Calu3 (cell line): ENCODE measurements at places on chromosomes 16 and 17.

DNA sequence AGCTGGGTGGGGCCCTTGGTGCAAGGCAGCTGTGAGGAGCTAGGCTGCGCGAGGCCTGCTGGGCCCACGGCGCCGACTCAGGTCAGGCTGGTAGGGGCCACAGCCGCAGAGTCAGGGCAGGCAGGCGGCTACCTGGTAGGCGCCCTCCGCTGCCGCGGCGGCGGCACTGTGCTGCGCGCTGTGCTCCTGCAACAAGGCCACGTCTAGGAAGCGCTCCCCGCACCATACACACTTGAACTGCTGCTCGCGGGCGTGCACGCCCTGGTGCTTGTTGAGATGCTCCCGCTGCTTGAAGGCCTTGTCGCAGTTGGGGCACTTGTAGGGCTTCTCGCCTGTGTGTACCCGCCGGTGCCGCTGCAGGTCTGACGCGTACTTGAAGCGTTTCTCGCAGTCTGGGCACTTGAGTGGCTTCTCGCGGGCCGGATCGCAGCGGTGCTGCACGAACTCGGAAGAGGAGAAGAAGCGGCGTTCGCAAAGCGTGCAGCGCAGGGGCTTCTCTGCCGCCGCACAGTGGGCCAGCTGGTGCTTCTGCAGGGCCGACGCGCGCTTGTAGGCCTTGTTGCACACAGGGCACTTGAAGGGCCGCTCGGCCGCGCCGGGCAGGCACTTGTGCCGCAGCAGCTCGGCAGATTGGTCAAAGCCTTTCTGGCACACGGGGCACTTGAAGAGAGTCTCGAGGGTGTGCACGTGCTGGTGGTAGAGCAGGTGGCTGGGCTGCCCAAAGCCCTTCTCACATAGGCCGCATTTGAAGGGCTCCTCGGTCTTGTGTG is 3.9 kb downstream of the ZNF319 start:
- no peak for DNase-seq

DNA sequence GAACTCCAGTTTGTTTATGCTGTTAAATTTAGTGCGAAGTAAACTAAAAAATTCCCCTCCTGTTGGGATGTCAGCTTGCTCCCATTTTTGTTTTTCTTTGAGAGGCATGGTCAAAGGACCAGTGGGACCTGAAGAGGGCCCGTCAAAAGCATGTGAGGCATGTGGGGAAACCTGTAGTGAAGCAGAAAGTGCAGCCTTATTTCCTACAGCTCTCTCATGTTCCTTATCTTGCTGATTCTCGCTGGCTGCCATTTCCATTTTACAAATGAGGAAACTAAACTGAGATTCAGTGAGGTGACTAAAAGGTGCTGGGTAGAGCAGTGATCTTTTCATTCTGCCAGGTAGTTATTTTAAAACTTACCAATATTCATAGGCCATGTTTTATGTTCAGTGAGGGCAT is 27.1 kb downstream of the EPN2 start:
- DNase-seq: no peak

- no peak for DNase-seq
Measured at GRCh38 chr16:62872339-62872738, 836.1 kb upstream of the CDH8 start.

- peak; percentile 73 for DNase-seq
Measured at GRCh38 chr17:75996665-75997590, 3.7 kb upstream of the CDK3 start.

DNA sequence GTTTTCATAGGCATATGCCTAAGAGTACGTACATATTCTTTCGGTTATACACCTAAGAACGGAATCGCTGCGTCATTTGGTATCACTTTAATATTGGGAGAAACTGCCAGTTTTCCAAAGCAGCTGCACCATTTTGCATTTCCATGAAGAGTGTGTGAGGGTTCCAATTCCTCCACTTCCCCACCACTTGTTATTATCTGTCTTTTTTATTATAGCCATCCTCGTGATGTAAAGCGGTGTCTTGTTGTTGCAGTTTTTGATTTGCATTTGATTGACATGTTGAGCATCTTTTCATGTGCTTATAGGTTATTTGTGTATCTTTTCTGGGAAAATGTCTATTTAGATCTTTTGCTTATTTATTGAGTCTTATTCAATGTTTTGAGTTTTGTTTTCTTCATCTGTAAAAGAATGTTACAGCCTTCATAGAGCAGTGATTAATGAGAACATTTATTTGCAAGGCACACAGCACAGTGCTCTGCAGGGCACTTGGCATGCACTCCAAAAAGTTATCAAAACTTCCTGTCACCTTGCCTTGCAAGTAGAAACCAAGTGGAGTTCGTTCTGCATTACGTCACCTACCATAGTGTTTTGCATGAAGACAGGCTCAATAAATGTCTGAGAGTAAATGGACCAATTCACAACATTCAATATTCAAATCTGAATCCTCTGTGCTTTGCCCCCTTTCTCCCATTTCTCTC is 26.6 kb upstream of the ST6GALNAC1 start:
- no peak for DNase-seq

GRCh38 chr16:67176662-67177061 is 6.3 kb downstream of the NOL3 start:
- DNase-seq: no peak

DNA sequence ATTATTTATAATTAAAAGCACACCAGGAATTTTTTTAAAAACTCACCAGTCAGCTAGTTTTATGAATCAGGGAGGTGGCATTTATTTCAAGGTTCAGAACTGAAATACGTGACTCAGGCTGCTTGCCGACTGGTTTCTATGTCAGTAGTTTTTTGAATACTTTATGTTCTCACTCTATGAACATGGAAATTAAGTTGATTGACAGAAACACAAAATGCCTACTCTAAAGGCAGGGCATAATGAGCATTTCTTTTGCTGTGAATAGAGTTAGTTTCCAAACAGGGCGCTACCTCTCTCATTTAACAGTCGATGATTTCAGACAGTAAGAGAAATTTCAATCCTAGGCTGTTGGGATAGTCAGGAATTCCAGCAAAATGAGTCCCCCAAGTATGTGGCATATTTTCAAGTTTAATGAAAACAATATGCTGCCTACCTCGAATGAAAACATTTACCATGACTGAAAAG is 6.7 kb downstream of the HS3ST3B1 start:
- DNase-seq: no peak

DNA sequence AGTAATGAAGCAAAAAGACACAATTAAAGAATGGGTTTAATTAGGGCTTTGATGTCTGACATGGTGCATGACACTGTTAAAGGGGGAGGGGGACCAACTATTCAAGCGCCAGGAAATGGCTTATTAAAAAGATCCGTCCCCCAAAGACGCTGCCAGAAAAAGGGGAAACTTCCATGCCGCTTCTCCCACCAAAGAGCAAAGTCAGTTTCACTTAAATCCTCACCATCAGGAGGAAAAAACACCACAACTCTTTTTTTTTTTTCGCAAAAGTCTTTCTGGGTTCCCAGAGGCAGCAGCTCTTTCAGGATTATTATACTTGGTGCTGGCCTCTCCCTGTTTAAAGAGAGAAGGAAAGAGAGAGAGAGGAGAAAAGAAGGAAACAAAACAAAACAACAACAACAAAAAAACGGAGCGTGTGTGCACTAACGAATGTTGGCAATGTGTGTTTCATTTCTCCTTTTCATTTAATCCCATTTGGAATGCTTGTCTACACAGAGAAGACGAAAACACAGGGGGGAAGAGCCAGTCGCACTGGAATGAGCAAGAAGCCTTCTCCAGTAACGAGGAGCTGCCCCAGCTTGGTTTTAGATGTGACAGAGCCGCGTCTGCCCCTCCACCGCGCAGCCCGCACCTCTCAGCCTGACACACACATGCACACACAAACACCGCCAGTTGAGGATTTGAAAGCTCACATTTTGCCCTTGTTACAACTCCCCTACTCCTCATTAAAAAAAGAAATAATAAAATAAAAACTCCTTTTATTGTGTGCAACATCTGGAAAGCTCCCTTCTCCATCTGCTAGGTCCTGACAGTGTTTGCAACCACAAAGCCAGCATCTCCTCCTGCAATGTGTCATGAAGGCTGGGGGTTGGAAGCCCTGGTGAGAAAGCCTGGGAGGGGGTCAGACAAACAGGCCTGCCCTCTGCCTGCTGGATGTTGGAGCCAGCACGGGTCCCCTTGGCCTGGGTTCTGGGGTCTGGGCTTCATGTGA is 32.7 kb upstream of the AXIN2 start:
- no peak for DNase-seq

GRCh38 chr16:55056585-55057401 is 126.1 kb downstream of the IRX5 start:
- DNase-seq: peak; percentile 42
